Stimulated activated CD4-positive, alpha-beta T cell treated with anti-CD3 and anti-CD28 coated beads, Interleukin-4, amount 100 ng/mL, for 4 hours (primary cell): ENCODE measurements at places on chromosomes 6 and 20.

DNA sequence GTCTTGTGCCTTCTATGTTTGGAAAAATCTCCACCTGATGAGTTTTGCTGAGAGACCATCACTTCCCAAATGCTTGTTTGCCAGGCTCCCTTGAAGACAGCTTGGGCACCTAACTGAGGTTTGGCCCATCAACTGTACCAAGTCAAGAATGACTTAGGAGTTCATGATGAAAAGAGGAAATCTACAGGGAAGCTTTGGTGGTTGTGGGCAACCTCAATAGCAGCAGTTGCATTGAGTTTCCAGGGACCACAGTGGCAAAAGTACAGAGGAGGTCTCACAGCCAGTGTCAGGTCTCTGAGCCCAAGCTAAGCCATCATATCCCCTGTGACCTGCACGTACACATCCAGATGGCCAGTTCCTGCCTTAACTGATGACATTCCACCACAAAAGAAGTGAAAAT, 49.7 kb upstream of the PHACTR1 start:
- DNase-seq, result no peak

- DNase-seq, result no peak
Observed at GRCh38 chr20:56843817-56844216, 214.7 kb downstream of the TFAP2C start.

- DNase-seq, result no peak
Observed at GRCh38 chr6:96613291-96613999, 50.5 kb downstream of the FHL5 start.

DNA sequence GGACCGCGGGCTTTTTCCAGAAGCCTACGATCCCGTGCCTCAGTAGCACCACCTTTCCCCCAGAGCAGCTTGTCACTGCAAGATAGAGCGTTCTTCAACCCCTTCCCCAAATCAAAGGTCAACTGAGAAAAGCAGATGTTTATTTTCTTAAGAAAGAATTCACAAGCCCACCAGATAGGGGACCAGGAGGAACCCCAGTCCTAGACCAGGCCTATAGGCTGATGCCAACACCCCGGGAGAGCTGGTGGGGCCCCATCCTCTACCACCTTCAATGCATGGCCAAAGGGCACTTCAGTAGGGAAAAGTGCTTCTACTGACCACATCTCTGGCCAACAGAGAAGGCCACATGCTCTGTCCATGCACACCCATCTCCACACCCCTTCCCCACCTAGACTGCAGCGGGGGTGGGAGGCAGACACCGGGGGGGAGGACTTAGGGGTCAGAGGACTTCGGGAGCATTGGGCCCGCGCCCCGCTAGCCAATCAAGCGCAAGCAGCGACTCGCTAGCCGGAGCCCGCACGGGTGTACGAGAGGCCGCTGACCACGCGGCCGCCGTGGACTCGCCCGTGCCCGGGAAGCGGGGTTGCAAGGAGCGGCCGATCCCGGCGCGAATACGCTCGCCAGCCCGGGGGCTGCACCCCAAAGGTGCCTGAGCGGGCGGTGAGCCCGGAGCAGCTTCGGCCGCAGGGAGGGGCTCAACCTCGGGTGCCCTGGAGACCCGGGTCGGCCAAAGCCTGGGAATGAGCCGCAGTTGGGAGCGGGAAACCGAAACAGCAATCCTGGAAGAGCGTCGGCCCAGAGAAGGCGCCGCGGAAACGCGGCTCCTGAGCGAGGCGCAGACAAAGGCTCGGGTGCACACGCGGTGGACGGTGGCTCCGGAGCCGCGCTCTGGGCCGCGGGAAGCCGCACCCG, 2.8 kb downstream of the PDE10A start:
- DNase-seq, result no peak

GRCh38 chr6:53975941-53976615, 135.2 kb upstream of the MLIP start:
- DNase-seq, result no peak
